ENCODE measurements at places on chromosomes 7 and 10.

DNA sequence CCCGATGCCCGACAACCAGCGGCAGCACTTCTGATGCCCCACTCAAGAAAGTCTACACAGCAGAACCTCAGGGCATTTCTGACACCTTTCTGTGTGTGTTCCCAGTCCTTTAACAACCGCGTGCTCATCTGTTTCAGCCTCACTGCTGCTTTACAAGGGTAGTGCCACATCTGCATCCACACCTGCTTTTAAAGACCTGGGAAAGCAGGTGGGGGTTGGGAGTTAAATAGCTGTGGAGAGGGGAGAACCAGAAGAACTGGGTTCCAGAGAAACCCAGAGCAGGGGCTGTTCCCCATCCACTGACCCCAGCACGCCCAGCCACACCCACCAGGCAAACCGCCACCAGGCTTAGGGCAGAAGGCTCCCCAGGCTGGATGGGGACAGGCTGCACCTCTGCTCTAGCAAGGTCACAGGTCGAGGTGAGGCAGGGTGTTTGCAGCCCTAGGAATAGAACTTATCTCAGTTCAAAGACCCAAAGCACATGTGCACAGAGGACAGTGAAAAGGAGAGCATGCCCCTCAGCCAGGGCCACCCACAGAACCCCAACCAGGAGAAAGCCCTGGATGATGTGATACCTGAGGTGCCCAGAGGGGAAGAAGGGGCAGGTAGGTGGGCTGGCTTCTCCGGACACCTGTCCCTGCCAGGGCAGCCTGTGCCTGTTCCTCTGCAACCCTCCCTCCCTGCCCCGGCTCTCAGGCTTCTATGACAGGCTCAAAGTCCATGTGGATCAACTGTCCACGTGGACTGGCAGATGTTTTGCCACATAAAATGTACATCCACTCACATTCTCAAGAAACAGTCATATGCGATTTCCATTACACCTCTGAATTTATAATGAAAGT, 51.3 kb downstream of the COBL start:
- no peak for DNase-seq

GRCh38 chr7:90225181-90225580, 13.6 kb downstream of the STEAP2 start:
- DNase-seq: no peak

DNA sequence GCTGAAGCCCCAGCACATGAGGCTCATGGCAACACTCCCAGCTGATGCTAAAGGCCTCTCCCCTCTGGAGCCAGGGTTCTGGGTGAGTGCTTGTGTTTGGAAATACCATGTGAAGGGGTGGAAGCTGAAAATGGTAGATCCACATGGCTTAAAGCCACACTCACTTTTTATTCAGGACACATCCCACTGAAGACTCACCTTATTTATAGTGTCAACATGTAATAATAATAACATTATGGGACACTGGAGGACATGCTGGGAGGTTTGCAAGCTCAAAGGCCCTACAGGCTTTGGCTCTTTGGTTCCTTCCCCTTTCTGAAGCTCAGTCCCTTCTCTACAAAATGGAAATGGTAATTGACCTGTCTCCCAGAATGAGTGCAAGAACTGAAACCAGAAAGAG, 318.0 kb downstream of the GRID1 start:
- DNase-seq: no peak

GRCh38 chr7:28509251-28510025, 97.1 kb downstream of the CREB5 start:
- no peak for DNase-seq

DNA sequence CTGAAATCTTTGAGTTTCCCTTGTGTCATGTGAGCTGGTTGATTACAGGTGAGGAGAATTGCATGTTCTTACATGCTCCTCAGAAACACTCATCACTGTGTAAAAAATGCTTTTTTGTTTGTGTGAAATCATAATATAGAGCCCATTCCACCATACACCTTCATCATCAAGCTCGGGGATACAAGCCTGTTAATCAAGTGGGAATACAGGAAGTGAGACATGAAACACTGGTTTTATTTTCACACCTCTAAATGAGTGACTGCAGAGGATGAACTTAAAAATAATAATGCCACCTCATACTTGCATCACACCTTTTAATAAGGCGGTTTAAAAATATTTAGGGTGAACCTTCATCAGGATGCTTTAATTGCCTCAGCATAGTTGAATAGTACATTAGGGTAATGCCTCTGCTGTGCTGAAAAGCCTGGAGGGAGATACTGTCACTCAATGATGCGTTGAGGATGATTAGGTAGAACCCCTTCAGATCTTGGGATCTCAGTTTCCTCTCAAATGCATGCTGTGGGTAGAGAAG, 164.6 kb downstream of the AUTS2 start:
- DNase-seq: no peak

All from stimulated activated CD4-positive, alpha-beta T cell treated with anti-CD3 and anti-CD28 coated beads, Interleukin-1b, Interleukin-23, amount 100 ng/mL, for 48 hours (primary cell).